ENCODE measurements at places on chromosomes 3 and 15.

- no peak for DNase-seq
Measured at GRCh38 chr3:36941162-36941561, 3.7 kb downstream of the TRANK1 start.

DNA sequence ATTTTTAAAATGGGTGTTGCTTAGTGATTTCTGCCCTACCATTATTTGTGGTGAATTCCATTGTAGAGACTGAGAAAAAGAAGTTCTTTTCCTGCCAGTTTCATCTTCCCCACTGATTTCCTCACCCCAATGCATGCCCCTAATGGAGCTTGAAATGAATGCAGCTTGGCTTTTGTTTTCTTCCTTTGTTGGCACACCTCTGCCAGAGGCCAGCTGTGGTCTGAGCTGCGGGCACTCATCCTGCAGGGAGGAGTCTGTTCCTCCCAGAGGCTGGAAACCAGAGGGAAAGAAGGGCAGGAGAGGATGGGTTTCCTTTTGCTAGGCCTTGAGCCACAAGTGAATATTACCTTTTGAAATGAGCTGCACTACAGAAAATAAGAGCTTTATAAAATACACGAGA is 9.3 kb upstream of the ST8SIA2 start:
- no peak for DNase-seq

DNA sequence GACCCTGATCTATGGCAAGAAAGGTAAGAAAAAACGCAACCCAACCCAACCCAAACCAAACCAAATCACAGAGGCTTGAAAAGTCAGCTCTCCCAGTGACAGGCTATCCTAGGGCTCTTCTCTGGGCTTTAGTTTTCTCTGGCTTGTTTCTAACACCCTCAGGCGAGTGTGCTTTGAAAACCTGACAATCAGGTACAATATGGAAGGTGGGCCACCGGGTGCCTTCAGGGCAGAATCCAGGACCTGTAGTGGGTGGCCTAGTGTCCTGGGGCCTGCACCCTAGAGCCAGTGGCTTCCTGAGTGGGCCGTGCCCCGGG is 46.8 kb downstream of the BHLHE40 start:
- no peak for DNase-seq

- DNase-seq, result no peak
Measured at GRCh38 chr15:101528108-101528916, 38.8 kb upstream of the PCSK6 start.

DNA sequence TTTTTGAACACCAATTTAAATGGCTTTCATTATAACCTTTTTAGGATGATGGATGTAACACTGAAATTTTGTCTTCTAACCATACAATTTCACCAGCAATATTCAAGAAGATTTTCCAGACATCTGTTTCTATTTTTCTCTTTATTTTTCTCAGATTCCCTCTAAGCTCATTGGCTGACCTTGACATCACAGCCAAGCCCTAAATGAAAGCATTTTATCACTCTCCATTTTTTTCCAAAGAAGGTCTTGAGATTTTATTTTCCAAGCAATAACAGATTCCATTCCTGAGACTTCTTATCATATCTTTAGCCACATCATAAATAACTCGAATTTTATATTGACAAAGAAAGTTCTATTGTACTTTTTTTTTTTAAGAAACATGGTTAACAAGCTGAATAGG is 392.6 kb upstream of the THBS1 start:
- DNase-seq, result no peak

DNA sequence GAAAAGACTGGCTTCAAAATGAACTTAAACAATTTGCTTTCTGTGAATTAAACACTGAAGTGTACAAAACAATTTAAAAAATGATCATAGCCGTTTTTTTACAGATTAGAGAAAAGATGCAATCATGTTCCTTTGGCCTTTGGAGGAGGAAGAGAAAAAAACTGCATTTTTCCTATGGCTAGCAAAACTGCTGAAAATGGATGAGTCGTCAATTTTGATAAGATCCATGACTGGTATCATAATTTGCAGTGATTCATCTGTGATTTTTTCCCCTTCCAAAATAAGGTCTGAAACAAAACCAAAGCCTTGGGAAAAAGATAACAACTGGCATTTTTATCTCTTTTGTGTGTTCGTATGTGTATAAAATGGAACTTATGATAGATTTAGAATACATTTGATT is 255.6 kb upstream of the SATB1 start:
- no peak for DNase-seq

DNA sequence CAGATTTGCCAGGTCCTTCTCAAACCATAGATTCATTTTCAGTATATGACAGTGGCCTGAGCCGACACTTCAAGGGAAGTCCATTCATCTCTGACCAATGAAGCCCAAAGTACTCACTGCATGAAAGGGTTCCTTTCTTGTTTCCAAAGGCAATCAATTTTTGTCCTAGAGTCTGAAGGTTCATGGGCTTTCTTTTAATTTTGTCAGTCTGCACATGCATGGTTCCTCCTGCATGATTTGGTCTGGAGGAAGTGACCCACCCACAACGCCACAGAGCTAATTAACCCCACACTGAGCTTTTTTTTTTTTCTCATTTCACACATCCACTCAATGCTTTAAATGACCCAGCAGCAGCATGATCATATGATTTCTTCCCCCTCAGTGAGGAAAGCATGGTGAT is 216.4 kb downstream of the TIGIT start:
- DNase-seq, result no peak

- no peak for DNase-seq
Measured at GRCh38 chr15:55094136-55094535, 102.6 kb downstream of the RSL24D1 start.

DNA sequence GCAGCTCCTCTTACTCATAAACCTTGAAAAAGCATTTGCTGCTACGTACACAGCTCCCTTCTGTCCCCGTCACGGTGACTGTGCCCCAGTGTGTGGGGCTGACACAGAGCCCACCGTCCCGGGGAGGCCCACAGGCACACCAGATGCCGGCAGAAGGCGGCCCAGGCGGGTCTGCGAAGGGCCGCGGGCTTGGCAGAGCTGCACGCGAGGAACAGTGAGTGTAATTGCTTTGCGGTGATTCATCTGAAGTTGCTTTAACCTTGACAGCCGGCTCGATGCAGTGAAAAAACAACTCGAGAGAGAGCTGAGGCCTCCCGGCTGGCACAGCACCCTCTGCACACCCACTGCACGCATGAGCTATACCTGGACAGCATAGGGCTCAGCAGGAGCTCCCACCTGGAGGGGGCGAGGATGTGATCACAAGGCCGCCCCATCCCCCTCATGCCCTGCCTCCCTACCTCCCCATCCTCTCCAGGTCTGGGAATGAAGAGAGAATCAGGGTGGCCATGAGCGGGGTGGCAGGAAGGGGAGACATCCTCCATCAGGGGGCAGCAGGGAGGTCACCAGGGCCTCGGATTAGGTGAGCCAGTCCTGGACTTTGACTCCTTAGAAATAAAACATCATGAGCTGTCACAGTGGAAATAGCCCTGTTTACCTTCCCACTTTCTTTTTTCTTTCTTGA is 172.7 kb downstream of the MEGF11 start:
- no peak for DNase-seq

DNA sequence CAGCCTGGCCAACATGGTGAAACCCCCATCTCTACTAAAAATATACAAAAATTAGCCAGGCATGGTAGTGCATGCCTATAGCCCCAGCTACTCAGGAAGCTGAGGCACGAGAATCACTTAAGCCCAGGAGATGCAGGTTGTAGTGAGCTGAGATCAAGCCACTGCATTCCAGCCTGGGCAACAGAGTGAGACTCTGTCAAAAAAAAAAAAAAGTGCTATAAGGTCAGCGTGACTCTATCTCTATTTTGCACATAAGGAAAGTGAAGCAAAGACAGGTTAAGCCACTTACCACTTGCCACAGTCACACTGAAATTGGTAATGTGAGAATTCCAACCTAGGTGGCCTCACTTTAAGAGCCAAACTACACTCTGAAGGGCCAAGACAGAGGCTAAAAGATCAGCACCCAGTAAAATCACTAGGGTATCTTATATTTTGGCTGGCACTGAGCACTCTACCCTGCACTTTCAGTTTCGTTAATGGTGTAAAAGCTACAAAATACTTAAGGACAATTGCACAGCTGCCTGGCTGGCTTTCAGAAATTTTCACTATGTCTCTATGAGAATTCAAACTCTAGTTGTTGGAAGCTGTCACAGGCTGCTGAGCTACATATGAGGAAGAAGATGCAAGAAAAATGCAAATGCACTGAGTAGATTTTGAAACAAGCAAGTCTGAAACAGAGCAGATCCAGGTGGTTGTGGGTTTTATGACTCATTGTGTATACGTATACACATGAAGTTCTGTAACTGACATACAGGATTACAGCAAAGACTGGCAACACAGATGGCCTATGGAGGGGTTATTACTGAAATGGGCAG is 32.7 kb downstream of the TRANK1 start:
- DNase-seq, result peak; percentile 30

GRCh38 chr15:69610858-69611257 is 158.2 kb downstream of the RPLP1 start:
- DNase-seq, result no peak

All from activated naive CD8-positive, alpha-beta T cell treated with anti-CD3 and anti-CD28 coated beads for 36 hours (primary cell).